A673 (cell line): ENCODE measurements at places on chromosomes 7 and 10. TPM values are rescaled to one million over a fixed set of nuclear protein-coding genes. Genes with fewer than 3 reads are reported as not detected.
A peak's percentile ranks its signal among the peaks of the same experiment; 100 is the strongest.

DNA sequence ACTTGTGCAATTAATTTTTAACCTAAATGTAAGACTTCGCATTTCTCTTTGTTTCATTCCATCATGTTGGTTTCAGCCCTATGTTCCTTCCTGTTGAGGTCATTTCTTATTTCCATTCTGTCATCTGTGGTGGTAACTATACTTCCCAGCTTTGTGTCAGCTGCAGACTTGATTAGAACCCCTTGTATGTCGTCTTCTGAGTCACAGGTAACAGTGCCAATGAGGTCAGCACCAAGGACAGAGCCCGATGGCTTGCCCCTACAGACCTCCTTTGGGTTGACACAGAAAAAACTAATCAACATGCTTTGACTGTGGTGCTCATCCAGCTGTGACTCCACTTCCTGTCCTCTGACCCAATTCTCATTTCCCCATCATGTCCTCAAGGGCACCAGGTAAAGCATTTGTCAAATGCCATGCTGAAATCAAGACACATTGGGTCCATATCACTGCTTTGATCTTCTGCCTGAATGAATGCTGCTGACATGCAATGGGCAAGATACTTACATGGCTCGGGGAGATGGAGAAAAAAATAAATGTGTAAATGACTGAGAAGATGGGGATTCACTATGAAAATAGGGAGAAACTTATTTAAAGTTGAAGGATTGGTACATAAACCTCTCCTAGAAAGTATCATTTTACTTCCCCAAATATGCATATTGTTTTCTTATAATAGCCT lies 25.6 kb upstream of the CRTAC1 start:
- no peak overlapping the region for H3K4me3 ChIP-seq
- H3K4me1 ChIP-seq = no peaks in the 10 kb centered on the region
- H3K27me3 ChIP-seq = peaks cover 53% of the 10 kb centered on the region
- no peaks in the 10 kb centered on the region for H3K36me3 ChIP-seq

- no peak for DNase-seq
- H3K4me1 ChIP-seq = no peaks in the 10 kb centered on the region
- peaks cover 19% of the 10 kb centered on the region for H3K27me3 ChIP-seq
- no peaks in the 10 kb centered on the region for H3K36me3 ChIP-seq
These were observed 160.5 kb downstream of the AOAH start for GRCh38 chr7:36563706-36564327.

GRCh38 chr7:145064114-145064513 lies 228.3 kb upstream of the TPK1 start:
- H3K27ac ChIP-seq = no peak overlapping the region
- no peaks in the 10 kb centered on the region for H3K4me1 ChIP-seq
- no peaks in the 10 kb centered on the region for H3K36me3 ChIP-seq
- no peak overlapping the region for H3K4me3 ChIP-seq
- no peaks in the 10 kb centered on the region for H3K27me3 ChIP-seq

GRCh38 chr7:5697754-5698424 lies 83.6 kb downstream of the RNF216 start:
- no peaks in the 10 kb centered on the region for H3K27me3 ChIP-seq
- H3K36me3 ChIP-seq = peaks cover 8% of the 10 kb centered on the region
- H3K4me1 ChIP-seq = peaks cover 8% of the 10 kb centered on the region
- no peak overlapping the region for H3K4me3 ChIP-seq
- no peak for DNase-seq
- H3K27ac ChIP-seq = no peak overlapping the region

- no peak for DNase-seq
- no peaks in the 10 kb centered on the region for H3K27me3 ChIP-seq
- H3K27ac ChIP-seq = no peak overlapping the region
- no peaks in the 10 kb centered on the region for H3K4me1 ChIP-seq
These were observed 40.3 kb downstream of the DAGLB start for GRCh38 chr7:6407434-6407833.

GRCh38 chr7:31073326-31074119 lies 21.4 kb downstream of the ADCYAP1R1 start:
- DNase-seq = no peak
- no peak overlapping the region for H3K4me3 ChIP-seq
- H3K36me3 ChIP-seq = no peaks in the 10 kb centered on the region
- no peaks in the 10 kb centered on the region for H3K4me1 ChIP-seq
- no peak overlapping the region for H3K27ac ChIP-seq

DNA sequence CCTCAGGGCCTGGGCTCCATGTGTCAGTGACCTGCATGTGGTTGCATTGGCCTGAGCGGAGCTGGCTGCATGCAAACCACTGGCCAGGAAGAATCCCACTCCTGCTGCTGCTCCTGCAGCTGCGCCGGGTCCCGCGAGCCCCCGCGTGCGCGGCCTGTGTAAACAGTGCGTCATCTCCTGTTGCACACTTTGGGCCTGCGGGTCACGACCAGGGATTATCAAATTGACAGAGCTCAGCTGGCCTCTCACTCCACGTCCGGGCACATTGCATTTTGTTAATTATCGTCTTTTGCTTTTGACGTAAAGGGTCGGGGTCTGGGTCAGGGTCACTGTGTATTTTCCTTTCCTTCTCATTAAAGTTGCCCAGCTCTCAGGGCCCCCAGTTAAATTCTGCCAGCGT lies 132.6 kb downstream of the RGS10 start:
- H3K27me3 ChIP-seq = no peaks in the 10 kb centered on the region
- DNase-seq = no peak

The PTPRE gene
- 4.6 and 11.6 TPM in 2 replicates for total RNA-seq

- no peaks in the 10 kb centered on the region for H3K4me1 ChIP-seq
- no peak overlapping the region for H3K27ac ChIP-seq
- DNase-seq = no peak
- H3K27me3 ChIP-seq = no peaks in the 10 kb centered on the region
- H3K36me3 ChIP-seq = no peaks in the 10 kb centered on the region
These were observed 141.8 kb upstream of the NOBOX start for GRCh38 chr7:144545330-144545729.

The OPN4 gene
- total RNA-seq = not detected in 2 replicates

DNA sequence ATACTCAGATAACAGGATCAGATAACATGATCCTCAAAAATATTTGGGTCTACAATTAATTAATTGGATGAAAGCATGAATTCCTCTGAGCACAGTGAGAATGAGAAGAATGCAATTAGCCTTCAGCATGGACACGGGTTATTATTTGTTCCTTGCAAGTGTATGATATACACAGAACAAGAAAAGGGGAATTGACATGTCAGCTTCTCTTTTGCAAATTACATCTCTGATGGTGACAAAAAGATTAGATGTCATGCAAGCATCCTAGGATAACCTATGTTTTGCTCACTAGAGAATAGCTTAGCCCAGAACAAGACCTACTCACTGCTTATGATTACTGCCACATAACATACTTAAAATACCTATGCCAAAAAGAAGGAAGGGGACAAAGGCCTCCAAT lies 120.3 kb downstream of the ABLIM1 start:
- H3K36me3 ChIP-seq = no peaks in the 10 kb centered on the region
- no peak overlapping the region for H3K27ac ChIP-seq
- no peaks in the 10 kb centered on the region for H3K27me3 ChIP-seq
- DNase-seq = no peak

The PRF1 gene
- total RNA-seq = not detected in 2 replicates

- no peaks in the 10 kb centered on the region for H3K36me3 ChIP-seq
- no peak overlapping the region for H3K4me3 ChIP-seq
- H3K27ac ChIP-seq = no peak overlapping the region
- H3K27me3 ChIP-seq = peaks cover 4% of the 10 kb centered on the region
- DNase-seq = no peak
These were observed 13.4 kb upstream of the WDFY4 start for GRCh38 chr10:48670978-48671913.

- DNase-seq = peak; percentile 54
- peaks cover 25% of the 10 kb centered on the region for H3K36me3 ChIP-seq
- H3K4me3 ChIP-seq = peak overlapping the region; percentile 23
- H3K27me3 ChIP-seq = no peaks in the 10 kb centered on the region
- H3K27ac ChIP-seq = peak overlapping the region; percentile 68
These were observed 27.8 kb downstream of the DENND10 start for GRCh38 chr10:119131512-119132240.

The PTTG1IP2 gene
- total RNA-seq = not detected in 2 replicates

The LIPK gene
- not detected in 2 replicates for total RNA-seq

DNA sequence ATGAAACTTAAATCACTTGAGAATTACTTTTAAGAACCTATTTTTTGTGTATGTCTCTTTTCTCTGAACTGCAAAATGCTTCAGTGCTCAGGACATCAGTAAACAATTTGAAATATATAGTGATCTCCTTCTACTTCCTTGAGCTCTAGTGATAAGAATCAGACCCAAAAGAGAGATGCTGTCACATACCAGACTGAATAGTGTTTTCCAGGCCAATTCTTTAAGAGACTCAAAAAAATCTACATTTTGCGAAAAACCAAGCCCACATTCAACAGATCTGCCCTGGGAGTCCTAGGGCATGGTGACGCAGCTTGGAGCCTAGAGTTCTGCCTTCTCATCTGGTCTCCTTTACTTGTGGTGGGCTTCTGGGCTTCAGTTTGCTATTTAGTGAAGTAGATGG lies 72.1 kb upstream of the SLC13A1 start:
- DNase-seq = no peak
- H3K27ac ChIP-seq = no peak overlapping the region
- no peaks in the 10 kb centered on the region for H3K36me3 ChIP-seq
- no peaks in the 10 kb centered on the region for H3K4me1 ChIP-seq
- H3K27me3 ChIP-seq = no peaks in the 10 kb centered on the region

- peaks cover 5% of the 10 kb centered on the region for H3K4me1 ChIP-seq
- no peaks in the 10 kb centered on the region for H3K36me3 ChIP-seq
- H3K27me3 ChIP-seq = no peaks in the 10 kb centered on the region
These were observed 922.9 kb upstream of the LRRN3 start for GRCh38 chr7:110168010-110168409.

DNA sequence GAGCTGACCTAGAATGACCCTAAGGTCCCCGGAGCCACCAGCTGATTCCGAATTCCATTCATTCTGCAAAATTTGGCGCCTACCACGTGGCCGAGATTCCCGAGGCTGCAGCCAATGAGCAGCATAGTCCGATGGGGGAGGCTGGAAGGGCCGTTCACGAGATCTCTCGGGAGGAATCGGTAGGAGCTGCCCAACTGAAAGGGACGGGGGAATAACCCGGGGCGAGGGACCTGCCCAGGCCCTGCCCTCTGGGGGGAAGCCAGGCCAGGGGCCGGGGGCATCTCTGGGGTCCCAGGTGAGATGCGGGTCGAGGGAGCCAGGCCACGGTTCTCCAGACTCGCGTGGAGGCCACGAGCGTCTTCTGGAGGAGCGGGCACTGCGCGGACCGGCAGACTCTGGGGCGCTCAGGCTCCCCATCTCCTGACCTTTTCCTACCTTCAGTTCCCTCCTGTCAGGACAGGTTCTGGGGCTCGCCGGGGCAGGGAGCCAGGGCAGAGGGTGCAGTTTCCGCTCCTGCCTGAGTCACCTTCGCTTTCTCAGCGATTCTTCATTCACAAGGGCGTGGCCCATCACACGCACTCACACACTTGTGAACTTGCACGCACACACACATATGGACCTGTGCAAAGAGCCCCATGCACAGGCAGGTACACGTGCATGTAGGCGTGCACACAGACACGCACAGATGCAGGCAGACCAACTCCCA lies 173.4 kb downstream of the RNF216 start:
- no peak for DNase-seq

The FAM221A gene
- total RNA-seq = 8.2 and 12.0 TPM in 2 replicates

The POU6F2 gene
- not detected in 2 replicates for total RNA-seq

GRCh38 chr7:23290993-23291392 lies 8.1 kb upstream of the MALSU1 start:
- DNase-seq = no peak
- H3K27me3 ChIP-seq = no peaks in the 10 kb centered on the region
- H3K4me1 ChIP-seq = no peaks in the 10 kb centered on the region
- no peak overlapping the region for H3K4me3 ChIP-seq

- H3K27ac ChIP-seq = no peak overlapping the region
- no peak for DNase-seq
- no peaks in the 10 kb centered on the region for H3K36me3 ChIP-seq
- peaks cover 16% of the 10 kb centered on the region for H3K4me1 ChIP-seq
These were observed 5.0 kb downstream of the PRKAG2 start for GRCh38 chr7:151871904-151872303.

- H3K27ac ChIP-seq = no peak overlapping the region
- no peaks in the 10 kb centered on the region for H3K36me3 ChIP-seq
- no peak for DNase-seq
- no peak overlapping the region for H3K4me3 ChIP-seq
- no peaks in the 10 kb centered on the region for H3K4me1 ChIP-seq
These were observed 190.3 kb upstream of the GRM3 start for GRCh38 chr7:86453454-86453853.

DNA sequence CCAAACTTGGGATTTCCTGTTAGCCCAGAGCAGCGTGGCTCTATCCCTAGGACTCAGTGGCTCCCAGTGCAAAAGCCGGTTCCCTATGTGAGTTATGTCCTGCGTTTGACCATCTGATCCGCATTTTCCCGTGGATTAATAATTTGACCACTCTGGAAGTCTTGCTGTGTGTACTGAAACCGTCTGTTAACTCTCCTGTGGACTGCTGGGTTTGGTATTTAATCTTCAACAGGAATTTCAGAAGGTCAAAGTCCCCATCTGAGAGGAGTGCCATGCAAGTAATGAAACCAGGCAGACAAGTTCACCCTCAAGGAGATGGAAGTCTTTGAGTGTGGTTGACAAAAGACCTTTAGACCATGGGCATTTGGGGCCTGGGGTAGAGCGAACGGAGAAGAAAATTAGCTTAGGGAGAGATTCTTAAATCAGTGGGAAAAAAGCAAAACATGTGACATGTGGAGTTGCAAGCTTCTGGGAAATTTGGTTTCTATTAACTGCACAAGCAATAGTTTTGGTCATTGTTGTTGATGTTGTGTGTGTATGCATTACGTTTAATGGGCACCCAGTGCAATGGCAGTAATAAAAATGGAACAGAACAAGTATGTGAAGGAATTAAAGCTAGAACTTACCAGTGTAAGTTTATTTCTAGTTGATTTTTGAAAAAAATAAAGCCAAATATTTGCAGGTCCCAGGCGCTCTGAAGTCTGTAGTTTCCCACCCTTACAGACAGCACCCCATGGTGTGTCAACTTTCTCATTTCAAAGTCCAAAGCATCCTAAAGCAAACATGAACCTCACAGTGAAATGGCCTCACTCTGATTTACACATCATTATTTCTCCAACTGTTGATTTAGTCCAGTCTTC lies 38.2 kb downstream of the LYZL1 start:
- H3K36me3 ChIP-seq = no peaks in the 10 kb centered on the region
- H3K4me3 ChIP-seq = no peak overlapping the region
- H3K4me1 ChIP-seq = no peaks in the 10 kb centered on the region
- H3K27ac ChIP-seq = no peak overlapping the region
- DNase-seq = no peak

- H3K4me1 ChIP-seq = no peaks in the 10 kb centered on the region
- H3K36me3 ChIP-seq = no peaks in the 10 kb centered on the region
- H3K27ac ChIP-seq = no peak overlapping the region
- H3K27me3 ChIP-seq = no peaks in the 10 kb centered on the region
These were observed 132.7 kb upstream of the RHOBTB1 start for GRCh38 chr10:61076572-61077114.

The CYP2E1 gene
- total RNA-seq = 0.49 and 0.74 TPM in 2 replicates
